ENCODE measurements at places on chromosomes 7 and 10.
A peak's percentile ranks its signal among the peaks of the same experiment; 100 is the strongest.

DNA sequence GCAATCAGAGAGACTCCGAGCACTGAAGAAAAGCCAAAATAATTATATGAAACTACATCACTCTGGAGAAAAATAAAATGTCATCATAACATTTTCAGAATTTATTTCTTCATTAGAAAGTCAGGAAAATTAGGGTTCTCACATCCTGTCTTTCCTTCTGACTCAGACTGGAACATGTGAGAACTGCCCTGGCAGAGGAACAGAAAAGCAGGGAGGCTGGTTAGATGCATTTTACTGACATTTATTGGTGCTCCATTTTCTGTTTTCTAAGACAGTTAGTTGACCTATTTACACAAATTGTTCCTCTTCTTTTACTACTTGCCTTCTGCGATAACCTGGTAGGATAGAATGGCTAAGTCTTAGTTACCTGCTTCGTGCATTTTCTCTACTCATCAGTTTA lies 58.6 kb upstream of the ANK3 start:
- DNase-seq = no peak

GRCh38 chr7:2709553-2710285 lies 21.7 kb downstream of the AMZ1 start:
- DNase-seq = no peak

DNA sequence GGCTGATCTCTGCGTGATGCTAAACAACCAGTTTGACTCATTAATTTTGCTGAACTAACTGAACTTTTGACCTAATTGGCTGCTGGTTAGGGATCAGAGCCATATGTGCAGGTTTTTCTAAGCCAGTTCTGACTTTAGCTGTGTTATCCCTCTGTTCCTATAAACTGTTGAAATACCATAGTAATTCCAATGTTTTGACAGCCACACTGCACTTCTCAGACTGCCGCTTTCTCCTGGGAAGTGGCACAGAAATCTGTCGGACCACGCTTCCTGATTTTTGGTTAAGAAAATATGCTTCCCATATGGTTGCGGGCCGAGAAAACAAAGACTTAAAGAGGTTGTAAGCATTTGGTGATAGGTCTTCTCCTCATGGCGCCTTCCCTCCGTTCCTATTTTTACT lies 42.3 kb downstream of the TBXAS1 start:
- no peak for DNase-seq

DNA sequence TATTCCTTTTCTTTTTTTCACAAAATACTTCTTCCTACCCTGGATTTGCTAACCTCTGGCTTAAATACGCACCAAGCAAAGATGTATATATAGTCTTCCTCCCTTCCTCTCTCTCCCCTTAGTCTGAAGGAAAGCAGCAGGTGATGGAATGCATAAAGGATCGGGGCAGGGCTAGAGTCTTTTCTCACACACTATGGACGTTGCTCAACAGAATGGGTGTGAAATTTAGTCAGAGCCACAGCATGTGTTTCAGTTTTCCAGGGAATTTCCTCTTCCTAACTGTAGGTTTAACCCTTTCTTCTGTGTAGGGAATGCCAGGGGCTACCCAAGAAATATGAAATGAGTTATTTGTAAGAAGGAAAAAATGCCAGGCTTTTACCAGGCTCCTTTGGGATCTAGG lies 71.4 kb upstream of the NFKB2 start:
- no peak for DNase-seq

DNA sequence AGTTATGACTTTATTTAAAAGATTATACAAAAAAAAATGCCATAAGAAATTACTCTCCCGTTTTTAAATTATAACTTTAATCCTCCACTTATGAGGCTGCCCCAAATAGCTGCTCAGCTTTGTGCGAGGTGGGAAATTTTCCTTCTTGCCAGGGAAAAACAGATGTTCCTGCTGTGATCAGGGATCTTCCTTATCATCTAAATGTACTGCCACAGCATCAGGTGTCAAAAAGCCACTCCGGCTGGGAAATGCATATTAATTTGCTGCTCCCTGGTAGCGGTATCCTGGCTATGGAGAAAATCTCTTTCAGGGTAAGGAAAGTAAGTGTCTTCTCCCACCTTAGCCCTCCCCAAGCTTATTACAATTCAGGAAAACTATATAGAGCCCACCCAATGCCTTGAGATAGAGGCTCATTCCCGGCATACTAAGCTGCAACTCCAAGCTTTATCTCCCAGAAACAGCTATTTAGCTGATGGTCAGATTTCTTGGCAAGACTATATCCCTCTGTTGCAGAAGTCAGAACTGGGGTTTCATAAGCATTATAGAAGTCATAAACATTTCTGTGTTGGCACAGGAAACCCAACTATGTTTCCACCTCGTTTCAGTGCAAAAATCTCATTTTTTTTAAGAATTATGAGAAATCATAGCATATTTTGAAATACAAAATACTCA lies 360.4 kb downstream of the PARD3 start:
- no peak for DNase-seq

- DNase-seq = no peak
These were observed 37.5 kb upstream of the PFKFB3 start for GRCh38 chr10:6165221-6165725.

GRCh38 chr7:108329514-108329913 lies 126.7 kb downstream of the NRCAM start:
- DNase-seq = no peak

DNA sequence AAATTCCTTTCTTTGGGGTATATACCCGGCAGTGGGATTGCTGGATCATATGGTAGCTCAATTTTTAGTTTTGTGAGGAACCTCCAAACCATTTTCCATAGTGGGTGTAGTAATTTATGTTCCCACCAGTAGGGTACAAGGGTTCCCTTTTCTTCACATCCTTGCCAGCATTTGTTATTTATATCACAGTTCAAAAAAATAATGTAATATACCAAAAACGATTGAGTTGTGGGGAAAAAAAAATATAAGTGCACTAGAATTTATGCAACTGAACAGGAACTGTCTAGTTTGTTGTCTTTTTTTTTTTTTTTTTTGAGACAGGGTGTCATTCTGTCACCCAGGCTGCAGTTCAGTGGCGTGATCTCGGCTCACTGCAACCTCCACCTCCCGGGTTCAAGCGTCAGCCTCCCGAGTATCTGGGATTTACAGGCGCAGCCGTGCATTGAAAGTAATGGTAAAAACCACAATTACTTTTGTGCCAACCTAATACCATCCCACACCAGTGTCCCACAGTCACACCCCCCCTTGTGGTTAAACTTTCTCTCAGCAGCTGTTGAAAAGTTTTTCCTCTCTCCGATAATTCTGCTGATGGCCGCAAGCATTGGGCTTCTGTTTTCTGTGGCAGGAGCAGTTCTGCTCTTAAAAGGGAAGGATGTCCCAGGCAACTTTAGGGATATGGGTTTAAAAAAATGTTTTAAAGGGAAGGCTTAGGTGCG lies 6.8 kb upstream of the LAT2 start:
- peak; percentile 78 for DNase-seq

DNA sequence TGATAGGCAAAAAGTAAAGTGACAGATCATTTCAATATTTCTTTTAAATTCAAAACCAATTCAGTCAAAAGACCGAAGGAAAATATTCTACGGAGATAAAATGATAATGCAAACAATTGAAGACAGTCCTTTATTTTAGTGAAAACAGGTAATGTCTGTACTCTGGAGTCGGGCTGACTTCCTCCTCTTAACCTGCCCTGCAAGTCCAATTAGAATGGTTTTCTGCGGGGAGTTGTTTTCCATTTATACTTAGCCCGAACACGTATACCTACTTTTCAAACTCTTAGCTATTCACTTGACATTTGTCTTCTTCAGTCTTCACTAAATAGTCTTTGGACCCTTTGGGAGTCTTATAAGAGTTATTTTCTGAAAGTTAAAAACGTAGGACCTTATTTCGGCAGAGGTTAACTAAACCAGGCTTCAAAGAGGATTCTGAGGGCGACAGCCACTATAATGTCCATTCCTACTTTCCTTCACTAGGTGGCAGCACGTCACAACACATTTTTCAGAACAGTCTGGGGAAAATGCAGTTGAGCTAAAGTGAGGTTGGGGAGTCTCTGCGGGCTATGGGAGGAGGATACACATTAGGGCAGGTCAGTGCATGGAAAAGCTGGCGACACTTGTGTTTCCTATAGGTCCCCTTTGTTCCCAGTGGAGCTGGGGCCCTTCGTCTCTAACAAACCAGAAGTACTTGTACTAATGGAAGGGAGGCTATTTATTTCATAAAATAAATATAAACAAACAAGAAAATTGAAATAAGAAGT lies 472.0 kb downstream of the KCNMA1 start:
- DNase-seq = peak; percentile 70

DNA sequence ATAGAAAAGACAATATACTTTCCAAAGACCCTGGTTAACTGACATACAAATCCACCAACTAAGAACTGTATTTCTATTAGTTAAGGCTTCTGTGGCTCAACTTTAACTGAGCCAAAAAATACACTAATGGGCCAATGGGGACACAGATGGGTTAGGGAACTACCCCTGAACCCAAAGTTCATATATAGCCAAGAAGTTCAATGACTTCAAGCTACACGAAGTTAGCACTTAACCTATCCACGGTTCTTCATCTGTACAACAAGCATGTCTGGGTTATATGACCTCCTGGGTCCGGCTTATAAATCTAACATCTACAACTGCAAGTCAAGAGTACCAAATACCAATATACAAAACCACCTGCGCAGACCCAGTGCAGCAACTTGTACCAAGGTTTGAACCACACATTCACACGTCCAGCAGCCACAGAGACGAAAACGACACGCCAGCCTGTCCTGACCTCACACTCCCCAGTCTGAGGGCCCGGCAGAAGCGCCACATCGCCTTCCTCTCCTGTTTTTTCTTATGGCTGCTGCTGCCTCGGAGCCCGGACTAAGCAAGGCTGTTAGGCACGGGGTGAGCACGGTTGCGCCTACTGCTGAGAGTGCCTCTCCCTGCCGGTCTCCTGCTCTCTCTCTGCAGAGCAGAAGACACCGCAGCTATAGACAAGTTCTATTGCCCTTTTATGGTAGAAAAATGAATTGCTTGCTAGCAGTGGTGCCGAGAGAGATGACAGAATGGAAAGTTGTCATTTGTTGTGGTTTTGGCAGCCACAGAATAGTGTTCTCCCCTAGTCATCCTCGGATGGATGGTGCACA lies 86.3 kb downstream of the RNF216 start:
- DNase-seq = peak; percentile 98

- DNase-seq = no peak
These were observed 27.2 kb downstream of the WDFY4 start for GRCh38 chr10:48711830-48712229.

- no peak for DNase-seq
These were observed 4.1 kb downstream of the SH3PXD2A start for GRCh38 chr10:103851261-103851660.

- DNase-seq = no peak
These were observed 13.4 kb downstream of the LRRC27 start for GRCh38 chr10:132345345-132345744.

DNA sequence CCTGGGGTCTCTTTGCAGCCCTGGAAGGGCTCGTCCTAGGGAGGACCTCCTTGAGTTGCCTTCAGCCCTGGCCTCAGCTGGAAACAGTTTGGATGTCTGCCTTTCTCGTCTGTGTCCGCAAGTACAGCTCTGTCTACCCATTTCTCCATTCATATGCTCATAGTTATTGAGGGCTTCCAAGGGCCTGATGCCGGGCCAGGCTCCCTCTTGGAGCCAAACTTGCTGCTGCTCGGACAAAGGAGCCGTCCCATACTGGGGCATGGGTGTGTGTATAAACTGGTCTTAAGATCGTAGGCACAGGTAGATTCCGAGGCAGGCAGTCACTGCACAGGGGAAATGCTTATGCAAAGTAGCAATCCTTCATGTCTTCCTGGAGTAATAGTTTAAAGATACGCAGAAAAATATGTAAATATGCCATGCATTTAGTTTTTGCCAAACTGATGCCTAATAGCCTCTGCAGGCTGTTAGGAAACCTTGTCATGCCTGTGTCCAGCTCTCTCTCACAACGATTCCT lies 117.0 kb upstream of the BTBD16 start:
- no peak for DNase-seq

DNA sequence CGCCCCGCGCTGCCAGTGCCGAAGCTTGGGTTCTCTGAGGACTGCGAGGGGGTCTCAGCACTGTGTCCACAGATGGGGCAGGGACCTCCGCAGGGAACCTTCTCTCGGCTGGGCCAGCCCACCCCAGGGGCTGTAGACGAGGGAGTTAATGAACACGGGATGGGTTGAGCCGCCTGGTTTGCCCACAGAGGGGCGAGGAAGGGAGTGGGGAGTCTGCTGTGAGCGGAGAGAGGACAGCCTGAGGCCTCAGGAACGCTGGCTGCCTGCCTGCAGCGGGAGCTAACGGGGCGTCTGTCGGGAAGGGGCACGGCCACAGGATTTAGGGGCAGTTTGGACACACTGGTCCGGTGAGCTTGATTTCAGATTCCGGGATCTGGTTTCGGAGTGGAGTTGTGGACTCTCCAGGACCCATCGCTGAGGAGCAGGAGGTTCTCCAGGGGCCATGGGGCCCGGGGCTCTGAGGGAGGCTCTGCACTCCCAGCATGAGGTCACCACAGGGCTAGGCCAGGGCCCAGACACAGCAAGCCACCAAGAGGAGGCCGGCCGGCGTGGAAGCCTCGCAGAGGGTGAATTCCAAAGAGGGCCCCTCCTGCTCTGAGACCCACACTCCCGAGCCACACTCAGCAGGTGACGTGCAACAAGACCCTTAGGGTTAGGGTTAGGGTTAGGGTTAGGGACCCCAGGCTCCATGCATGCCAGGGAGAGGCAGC lies 19.0 kb upstream of the FAM20C start:
- DNase-seq = no peak

DNA sequence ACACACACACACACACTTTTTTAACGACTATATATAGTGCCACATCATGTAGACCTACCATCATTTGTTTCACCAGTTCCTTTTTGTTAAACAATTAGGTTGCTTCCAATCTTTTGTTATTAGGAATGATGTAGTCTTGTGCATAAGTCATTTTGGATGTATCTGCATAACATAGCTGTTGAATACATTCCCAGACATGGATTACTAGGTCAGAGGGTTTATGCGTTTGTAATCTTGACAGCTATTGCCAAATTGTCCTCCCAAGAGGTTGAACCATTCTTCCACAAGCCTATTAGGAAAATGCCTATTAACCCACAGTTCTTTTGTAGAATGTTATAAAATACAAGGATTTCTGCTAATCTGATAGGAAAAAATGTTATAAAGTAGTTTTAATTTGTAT lies 87.3 kb downstream of the PALS2 start:
- DNase-seq = no peak

- no peak for DNase-seq
These were observed 51.6 kb upstream of the IL6 start for GRCh38 chr7:22675421-22675820.

GRCh38 chr10:132539894-132540293 lies 2.3 kb downstream of the INPP5A start:
- DNase-seq = peak; percentile 76

- no peak for DNase-seq
These were observed 78.4 kb upstream of the MEOX2 start for GRCh38 chr7:15764851-15765382.

- DNase-seq = peak; percentile 9
These were observed 31.9 kb downstream of the RSBN1L start for GRCh38 chr7:77727936-77728701.
